GM23338 (cell line): ENCODE measurements at places on chromosomes 2 and 18. TPM values are rescaled to one million over a fixed set of nuclear protein-coding genes. Genes with fewer than 3 reads are reported as not detected.

DNA sequence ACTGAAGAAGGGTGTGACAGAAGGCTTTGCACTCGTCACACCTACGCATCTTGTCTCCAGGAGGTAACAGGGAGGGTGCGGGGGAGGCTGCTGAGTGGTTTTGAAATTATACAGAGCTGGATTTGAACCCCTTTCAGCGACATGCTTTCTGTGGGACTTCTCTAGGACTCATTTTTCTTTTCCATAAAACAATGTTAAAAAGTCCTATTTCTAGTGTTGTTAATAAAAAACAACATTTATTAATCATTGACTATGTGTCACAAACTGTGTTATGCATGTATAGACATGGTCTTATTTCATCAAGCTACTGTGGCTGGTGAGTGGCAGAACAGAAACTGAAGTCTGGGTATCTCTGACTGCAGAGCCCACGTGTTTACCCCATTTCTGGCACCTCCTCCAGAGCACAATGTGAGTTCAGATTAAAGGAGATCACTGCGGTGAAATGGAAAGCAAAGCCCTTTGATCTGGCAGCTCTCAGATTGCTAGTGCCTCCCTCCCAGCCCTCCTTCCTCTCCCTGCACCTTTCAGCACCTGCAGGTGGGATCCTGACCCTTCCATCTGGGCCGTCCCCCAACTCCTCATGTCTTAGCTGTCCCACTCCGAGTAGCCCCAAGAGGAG, 315.5 kb upstream of the MYT1L start:
- DNase-seq = no peak

- DNase-seq = no peak
These were observed 32.3 kb downstream of the ST6GAL2 start for GRCh38 chr2:106853631-106854030.

Gene ZC3H8
- total RNA-seq = 3.0 and 13.3 TPM in 2 replicates

GRCh38 chr18:3256693-3257626, 5.0 kb upstream of the MYL12B start:
- DNase-seq = no peak

DNA sequence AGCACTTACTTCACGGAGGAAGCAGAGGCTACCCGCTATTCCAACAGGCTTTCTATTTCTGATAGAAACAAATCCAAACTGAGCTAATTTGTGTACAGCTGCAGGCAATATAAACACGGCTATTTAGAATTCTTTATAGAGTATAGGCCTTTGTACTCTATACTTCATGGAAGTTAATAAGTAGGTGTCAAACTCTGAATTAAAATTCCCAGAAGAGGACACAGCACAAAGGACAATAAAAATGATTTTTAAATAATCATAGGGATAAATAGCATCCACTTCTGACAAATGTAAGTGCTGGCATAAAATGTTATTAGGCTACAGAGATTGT, 261.5 kb downstream of the AFF3 start:
- DNase-seq = no peak

Gene COLEC12
- 3.2 and 4.0 TPM in 2 replicates for total RNA-seq

Gene PRR30
- total RNA-seq = not detected in 2 replicates

Gene PIEZO2
- 8.2 and 15.0 TPM in 2 replicates for total RNA-seq

Gene UGT1A10
- total RNA-seq = 0.23 TPM in 1 of 2 replicates, not detected in the other

DNA sequence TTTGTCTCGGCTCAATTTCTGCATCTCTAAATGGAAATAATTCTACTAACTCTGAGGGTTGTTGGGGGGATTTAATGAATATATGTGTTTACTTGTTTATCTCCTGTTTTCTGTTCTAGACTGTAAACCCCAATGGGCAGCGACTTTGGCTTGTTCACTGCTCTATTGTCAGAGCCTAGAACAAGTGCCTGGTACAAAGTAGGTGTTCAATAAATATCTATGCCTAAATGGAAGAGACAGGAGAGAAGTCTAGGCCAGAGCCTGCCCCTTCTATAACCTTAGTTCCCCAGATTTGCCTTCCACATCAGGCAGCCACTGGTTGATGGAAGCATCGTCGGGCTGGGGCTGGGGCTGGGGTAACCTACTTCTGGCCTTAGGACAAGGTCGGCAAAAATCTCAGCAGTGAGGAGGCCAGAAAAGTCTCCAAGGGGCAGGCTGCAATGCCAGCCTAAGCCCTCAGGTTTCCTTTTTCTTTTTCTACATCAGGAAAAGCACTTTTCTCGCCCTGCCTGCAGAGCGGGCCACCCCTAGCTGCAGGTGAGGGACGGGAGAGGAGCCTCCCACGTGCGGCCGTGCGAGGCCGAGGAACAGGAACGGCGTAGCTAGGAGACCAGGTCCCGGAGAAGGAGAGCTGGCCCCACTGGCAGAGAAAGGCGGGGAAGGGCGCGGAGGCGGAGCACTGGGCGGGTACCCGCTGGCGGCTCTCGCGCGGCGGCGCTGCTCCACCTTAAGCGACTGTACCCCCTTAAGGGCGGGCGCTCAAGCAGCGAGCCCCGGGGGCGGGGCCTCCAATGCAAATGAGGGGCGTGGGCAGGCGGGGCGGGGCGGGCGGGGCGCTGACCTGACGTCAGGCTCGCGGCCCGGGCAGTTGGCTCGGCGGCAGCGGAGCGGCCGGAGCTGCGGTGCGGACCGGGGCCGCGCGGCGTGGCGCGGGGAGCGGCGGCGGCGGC, at the start of gene CNNM4:
CNNM4 (plus strand) TSS at position 867 of the 950 bp plus-strand sequence. CDS start 98 bp downstream, outside the sequence.
- DNase-seq = peak; percentile 97
